GM10248 (cell line): ENCODE measurements at places on chromosomes 7 and 10.

GRCh38 chr7:96598421-96598820 lies 111.2 kb downstream of the SEM1 start:
- DNase-seq: no peak

GRCh38 chr7:150567871-150568301 lies 696 bp downstream of the GIMAP4 start:
- no peak for DNase-seq

- no peak for DNase-seq
Measured at GRCh38 chr10:13473986-13474385, 54.8 kb downstream of the BEND7 start.

DNA sequence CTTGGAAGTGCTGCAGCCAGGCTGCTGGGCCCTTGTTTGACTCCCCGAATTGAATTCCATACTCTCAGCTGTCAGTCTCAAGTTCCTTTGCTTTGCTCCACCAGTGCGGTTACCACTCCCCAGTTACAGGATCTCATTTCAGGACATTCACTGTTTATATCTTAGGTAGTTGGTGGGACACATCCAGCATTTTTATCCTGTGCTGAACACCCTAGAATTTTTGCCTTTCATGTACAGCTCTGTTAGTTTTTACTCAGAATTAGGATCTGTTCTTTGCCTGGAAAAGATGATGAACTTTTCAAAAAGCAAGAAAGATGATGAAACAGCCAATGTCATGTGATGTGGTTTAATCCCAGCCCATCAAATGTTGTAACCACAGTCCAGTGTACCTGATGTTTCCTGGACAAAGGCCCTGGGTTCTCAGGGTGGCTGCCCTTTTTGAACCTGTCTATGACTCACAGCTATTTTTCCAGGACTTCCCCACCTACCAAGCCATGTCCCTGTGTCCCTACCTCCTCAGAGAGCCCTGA lies 149.7 kb downstream of the NOC3L start:
- DNase-seq: no peak

- no peak for DNase-seq
Measured at GRCh38 chr10:118473305-118473960, 122.0 kb downstream of the PRLHR start.

GRCh38 chr7:32227746-32228145 lies 157.5 kb upstream of the PDE1C start:
- DNase-seq: no peak

DNA sequence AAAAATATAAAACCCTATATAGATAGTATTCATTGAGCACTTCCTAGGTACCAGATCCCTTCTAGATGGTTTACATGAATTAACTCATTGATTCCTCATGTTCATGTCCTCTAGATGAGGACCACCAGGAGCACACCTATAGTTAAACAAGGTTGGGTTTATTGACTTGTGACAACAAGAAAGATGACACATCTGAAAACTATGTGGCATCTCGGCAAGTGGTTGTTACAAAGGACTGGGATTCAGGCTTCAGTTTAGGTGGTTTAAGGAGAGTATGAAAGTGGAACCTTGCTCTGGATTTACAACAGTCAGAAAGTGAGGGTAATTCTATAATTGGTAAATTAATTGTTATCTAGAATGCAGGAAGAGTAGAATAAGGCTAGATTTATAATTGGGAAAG lies 99.0 kb upstream of the PHF14 start:
- DNase-seq: no peak

DNA sequence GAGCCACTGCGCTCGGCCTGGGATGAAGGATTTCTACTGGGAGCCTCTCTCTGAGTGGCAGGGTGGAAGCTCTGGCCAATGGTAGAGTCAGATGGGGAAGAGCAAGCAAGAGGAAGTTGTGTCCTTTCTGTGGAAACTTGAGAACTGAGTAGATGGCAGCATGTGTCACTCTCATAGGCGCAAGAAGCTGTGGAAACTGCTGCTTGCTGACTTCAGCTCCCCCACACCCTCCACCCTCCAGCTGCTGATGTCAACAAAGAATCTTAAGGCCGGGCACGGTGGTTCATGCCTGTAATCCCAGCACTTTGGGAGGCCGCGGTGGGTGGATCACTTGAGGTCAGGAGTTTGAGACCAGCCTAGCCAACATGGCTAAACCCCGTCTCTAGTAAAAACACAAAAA lies 39.8 kb upstream of the SRGN start:
- no peak for DNase-seq

DNA sequence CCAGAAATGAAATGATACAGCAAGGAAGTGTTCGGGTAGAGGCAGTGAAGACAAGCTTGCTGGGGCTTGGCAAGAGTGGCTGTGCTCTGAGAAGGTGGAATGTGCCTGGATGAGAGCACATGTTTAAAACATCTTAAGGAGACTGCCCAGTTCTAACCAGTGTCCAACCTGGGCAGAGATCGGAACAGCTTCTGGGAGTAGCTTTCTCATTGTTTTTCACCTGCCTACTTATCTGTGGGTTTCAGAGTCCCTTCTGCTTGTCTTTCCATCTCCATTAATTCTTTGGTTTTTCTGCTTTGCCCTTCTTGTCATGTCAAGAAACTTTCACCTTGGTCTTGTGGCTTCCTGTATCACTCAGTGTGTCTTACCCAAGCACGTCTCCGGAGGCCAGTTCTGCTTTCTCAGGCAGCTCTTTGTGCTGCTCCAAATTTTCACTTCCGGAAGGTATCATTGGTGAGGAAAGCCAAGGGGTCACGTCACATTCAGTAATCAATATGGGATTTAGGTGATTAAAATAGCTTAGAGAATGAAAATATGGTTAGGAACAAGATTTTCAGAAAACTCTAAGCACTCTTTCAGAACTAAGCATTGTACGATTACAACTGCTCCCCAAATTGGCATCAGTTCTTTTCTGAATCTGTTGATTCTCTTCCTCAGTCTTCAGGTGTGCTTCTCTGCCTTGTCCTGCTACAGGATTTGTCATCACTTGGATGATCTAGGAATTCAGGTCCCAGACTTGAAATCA lies 5.5 kb upstream of the LAMB4 start:
- DNase-seq: peak; percentile 45

GRCh38 chr10:47299611-47300428 lies at the start of gene GDF10:
TSS of gene GDF10 (plus strand) at chr10:47300197. CDS start at chr10:47300652, 455 bp downstream.
- no peak for DNase-seq

- DNase-seq: no peak
Measured at GRCh38 chr7:25911738-25912607, 240.0 kb upstream of the NFE2L3 start.

- no peak for DNase-seq
Measured at GRCh38 chr7:35823440-35823839, 22.6 kb downstream of the SEPTIN7 start.

GRCh38 chr7:29105752-29106668 lies 40.3 kb downstream of the CPVL start:
- peak; percentile 28 for DNase-seq

- DNase-seq: no peak
Measured at GRCh38 chr10:125455431-125455830, 227.5 kb downstream of the TEX36 start.

DNA sequence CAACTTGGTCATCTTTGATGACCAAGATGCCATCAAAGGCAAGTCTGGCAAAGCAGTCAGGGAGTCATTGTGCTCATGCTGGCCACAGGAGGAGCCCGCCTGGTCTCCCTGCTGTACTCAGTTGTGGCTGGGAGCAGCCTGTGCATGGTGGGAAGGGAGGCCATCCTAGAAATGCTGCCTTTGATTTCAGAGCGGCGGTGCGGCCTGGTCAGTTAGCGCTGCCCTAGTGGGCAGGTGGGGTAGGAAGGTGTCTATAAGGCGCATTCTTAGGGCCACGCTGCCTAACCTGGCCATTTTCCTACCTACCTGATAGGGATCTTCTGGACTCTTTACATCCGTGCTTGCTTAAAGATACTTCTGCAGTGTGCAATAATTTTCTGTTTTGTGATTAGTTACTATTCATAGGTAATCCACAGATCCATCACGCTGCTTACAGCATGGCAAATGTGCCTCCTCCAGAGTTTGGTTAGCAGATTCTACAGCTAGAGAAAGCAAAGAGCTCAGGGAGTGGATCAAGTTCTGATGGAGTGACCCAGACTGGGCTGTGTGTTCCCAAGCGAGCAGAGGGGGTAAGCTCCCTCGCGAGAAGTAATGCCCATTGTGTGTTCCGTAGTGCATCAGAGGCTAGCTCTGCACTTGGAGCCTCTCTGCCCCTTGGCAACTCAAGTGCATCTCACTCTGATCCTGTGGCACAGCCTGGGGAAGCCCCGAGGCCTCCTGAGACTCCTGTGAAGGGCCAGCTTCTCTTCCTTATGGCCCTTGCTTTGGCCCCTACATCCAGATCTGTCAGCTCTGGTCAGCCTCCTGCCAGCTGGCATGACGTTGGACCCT lies 970.1 kb upstream of the ZNF722 start:
- DNase-seq: no peak

DNA sequence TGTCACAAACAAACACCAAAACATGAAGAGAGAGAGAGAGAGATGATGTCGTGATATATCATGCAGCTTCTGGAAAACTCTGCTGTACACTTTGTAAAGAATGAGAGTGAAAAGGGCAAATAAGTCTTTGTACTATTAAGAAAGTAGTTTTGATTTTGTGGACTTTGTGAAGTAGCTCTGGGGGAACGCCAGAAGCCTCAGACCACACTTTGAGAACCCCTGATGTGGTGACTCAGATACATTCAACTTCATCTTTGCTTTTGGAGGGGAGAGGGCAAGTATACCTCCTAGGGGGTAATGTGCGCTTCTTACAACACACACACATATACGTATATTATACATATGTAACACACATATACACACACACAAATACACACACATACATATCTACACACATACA lies 84.3 kb downstream of the GALNT17 start:
- no peak for DNase-seq

GRCh38 chr10:121577568-121577967 lies 20.7 kb downstream of the FGFR2 start:
- DNase-seq: no peak

- DNase-seq: no peak
Measured at GRCh38 chr10:36491926-36492325, 633.5 kb upstream of the ANKRD30A start.

DNA sequence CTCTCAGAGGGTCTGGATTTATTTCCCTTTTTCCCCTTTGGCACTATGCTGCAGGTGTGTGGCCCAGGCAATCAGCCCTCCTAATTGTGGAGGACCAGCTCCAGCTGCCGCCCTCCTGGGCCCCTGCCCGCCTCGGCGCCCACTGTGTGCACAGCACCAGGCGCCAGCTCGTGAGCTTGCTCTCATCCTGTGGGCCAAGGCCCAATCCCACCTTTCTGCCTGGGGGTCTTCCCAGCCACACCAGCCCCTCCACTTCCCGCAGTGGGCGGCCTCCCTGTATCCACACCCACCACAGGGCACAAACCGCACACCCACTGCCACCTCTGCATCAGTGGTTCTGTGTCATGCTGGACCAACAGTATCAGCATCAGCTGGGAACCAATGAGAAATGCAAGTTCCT lies 25.5 kb upstream of the SLIT1 start:
- no peak for DNase-seq

GRCh38 chr10:99418910-99419624 lies 11.4 kb downstream of the GOT1 start:
- no peak for DNase-seq

DNA sequence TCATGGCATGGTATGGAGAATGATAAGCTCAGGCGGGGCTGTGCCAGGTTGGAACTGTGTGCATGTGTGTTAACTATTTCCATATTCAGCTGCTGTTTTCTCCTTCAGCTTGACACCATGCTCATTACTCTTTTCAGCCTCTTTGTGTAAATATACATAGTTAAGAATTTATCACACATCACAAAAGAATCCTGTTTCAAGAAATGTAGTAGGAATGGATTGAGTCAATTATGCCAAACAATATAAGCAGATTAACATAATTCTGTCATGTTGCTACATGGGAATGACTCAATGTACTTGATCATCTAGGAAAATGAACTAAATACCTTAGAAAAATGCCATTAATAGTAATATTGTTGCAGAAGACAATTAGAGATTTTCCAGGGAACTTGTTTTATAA lies 687.4 kb downstream of the PARD3 start:
- DNase-seq: no peak

- DNase-seq: no peak
Measured at GRCh38 chr10:102676534-102677315, 32.4 kb downstream of the TRIM8 start.

DNA sequence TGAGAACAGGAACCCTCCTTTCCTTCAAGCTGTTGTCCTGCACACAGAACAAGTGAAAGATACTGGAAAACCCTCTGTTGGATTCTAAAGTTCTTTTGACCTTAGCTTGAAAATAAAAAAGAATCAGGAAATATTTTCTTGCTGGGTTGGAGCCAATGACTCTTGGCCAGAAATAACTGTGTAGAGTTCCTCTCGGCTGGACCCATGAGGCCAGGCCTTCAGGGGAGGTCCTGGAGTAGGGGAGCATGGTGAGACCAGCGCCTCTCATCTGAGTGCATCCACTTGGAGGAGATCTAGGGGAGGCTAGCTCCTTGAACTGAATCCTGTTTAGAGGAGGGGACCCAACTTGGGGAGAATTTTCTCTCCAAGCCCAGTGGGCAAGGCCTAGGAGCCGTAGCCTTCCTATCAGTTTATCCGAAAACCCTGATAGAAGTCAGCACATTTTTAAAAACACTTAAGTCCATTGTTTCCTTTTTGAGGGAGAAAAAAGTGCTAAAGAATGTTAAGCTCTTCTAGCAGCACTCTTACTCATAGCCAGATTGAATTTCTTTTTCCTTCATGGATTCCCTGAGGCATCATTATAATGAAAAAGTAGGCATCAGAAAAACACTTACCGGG lies 635.7 kb upstream of the ANKRD30A start:
- no peak for DNase-seq

DNA sequence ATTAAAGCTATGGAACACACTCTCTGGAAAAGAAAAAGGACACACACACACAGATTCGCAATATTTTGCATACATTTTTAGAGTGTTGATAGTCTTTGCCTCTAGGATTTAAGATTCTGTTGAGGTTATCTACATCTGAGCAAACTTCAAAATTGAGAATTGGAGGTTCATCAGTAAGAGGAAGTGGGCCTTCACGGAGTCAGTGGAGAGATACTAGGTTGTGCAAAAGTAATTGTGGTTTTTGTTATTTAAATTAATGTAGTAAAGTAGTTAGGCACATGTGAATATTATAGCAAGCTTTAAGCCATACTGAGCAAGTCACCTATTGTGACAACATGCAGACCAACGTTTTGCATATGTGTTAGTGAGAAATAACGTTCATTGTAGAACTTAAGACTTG lies 19.8 kb upstream of the NXPH1 start:
- no peak for DNase-seq

DNA sequence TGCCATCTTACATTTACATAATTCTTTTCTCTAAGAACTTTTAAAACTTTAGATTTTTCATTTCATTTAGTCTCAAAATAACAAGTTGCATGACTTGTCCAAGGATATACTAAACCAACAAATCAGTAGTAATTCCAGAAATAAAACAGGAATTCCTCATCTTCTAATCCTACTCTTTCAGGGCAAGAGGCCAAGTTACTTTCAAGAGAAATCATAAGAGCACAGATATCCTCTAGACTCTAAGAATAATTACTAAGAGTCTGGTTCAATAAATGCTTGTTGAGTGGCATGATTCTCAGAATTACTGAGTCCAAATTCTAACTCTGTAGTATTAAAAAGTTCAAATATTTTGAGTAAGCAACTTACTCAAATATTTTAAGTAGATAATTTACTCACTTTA lies 12.9 kb downstream of the PDZD8 start:
- DNase-seq: no peak

- DNase-seq: no peak
Measured at GRCh38 chr7:129845972-129846327, 106.8 kb downstream of the UBE2H start.

GRCh38 chr10:118002581-118002980 lies 44.2 kb downstream of the RAB11FIP2 start:
- DNase-seq: no peak
